Stomach (tissue), 19 donors: ENCODE measurements at places on chromosomes 7 and 10. TPM values are rescaled to one million over a fixed set of nuclear protein-coding genes. Genes with fewer than 3 reads are reported as not detected.
A peak's percentile ranks its signal among the peaks of the same experiment; 100 is the strongest.

OPN4 gene
- not detected for total RNA-seq

FAM13C gene
- 47.3 TPM for total RNA-seq

NT5C3A gene
- 28.4 TPM for total RNA-seq

DNA sequence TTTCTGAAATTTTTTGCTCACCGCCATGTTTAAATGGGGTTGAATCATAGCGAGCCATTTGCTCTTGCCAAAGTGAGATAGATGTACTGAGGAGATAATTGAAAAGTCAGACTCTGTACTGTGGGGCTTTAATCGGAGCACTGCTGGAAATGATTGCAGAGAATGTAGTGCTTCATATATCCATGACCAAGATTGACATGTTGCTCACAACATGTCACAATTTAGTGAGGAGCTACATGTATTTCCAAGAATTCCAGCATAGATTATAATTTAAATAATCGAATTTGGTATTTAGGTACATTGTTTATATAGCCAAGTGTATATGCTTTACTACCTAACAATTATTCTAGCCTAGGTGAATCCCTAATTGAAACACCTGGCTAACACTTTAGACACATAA lies 66.5 kb downstream of the PODXL start:
- DNase-seq, result no peak

GRCh38 chr7:18315241-18315640 lies 180.3 kb upstream of the HDAC9 start:
- no peak for DNase-seq

DNA sequence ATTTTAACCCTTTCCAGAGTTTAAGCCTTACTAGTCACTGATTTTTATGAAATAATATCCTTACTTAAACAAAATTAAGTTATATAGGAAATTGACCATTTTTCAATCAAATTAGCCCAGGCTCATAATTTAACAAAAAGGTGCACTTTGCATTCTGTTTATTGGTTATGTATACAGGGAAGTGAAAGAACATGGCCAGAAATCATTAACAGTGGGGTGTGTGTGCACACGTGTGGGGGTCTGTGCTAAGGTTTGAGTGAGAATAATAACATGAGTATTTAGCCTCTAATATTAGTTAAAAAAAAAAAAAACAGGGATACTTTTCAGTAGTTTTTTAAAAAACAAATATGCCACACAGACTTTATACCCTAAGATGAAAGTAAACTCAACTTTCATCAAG lies 510.5 kb upstream of the PFKP start:
- no peak for DNase-seq

GRCh38 chr10:120691625-120692024 lies 159.5 kb upstream of the WDR11 start:
- no peak for DNase-seq

DNA sequence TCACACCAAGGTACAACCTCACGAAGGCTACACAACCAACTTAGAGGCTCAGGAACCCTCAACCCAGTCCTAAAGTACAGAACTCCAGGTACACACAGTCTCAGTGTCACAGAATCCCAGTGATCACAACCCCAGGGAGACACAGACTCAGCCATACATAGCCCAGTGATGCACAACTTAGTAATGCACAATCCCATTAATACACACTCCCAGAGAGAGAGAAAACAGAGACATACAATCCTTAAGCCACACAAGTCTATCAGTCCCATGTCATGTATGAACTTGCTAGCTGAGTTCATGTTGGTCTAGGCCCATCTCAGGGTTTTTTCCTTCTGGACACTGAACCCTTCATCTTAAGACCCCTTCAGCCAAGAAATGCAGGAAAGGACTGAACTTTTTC lies 4.6 kb downstream of the KCNIP2 start:
- DNase-seq, result no peak

GRCh38 chr7:151608031-151608551 lies 88.4 kb upstream of the RHEB start:
- DNase-seq, result peak; percentile 49

DNA sequence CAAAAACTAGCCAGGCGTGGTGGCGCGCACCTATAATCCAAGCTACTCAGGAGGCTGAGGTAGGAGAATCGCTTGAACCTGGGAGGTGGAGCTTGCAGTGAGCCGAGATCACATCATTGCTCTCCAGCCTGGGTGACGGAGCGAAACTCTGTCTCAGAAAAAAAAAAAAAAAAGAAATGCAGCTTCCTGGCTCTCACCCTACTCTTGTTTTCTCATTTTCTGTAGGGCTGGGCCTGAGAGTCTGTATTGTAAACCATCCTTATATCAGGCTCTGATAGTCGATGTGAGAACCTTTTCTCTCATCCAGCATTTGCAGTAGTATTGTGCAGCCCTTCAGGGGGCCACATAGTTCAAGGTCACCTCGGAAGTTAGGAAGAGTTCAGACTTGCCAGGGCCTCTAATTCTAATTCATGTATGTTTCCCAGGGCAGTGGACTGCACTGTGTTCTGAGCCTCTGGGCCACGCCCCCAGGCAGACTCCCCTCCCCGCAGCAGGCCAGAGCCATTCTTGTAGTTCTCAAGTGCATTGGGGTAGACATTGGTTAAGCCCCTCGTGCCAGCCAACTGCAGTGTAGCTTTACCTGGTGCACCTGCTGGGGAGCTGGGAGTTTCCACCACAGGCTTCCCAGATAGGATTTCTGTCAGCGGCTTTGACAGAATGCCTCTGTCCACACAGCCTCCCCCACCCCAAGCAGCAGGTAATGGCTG lies 38.3 kb upstream of the PDCD4 start:
- DNase-seq, result peak; percentile 50

DNA sequence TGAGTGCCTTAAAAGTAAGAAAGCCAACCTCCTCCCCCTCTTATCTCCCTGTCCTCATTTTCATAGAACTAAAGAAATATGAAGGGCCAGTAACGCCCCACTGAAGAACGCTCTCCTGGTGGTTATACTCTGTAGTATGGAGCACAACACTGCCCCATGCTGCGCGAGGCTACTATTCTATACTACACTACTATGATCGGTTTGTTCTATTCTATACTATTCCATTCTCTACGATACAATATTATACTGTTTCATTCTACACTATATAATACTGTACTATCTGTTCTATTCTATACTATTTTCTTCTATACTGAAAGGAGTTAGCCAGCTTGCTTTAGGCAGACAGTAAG lies 34.8 kb downstream of the DIP2C start:
- no peak for DNase-seq

- no peak for DNase-seq
Observed at GRCh38 chr10:43254199-43254730, 12.6 kb downstream of the RASGEF1A start.

DNA sequence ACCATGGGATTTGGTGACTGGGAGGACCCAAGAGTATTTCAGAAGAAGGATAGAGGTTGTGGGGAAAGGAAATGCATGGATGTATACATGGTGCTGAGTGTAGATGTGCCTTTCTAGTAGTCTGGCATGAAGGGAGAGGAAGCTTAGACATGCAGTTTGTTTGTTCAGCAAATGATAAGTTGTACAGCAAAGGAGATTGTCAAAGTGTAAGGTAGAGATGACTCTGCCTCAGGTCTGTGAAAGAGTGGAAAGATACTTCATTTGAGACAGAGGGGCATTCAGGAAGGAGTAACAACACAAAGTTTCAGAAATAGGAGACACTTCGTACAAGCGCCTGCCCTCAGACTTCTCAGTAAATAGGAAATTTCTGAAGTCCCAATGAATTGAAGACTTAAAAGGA lies 152.3 kb downstream of the CELF2 start:
- DNase-seq, result no peak

GRCh38 chr10:63699785-63700613 lies 178.8 kb downstream of the REEP3 start:
- no peak for DNase-seq

GRCh38 chr7:130667593-130668257 lies 823 bp downstream of the COPG2 start:
- DNase-seq, result no peak
